ENCODE measurements at places on chromosomes 13 and 19. TPM values are rescaled to one million over a fixed set of nuclear protein-coding genes. Genes with fewer than 3 reads are reported as not detected.

DNA sequence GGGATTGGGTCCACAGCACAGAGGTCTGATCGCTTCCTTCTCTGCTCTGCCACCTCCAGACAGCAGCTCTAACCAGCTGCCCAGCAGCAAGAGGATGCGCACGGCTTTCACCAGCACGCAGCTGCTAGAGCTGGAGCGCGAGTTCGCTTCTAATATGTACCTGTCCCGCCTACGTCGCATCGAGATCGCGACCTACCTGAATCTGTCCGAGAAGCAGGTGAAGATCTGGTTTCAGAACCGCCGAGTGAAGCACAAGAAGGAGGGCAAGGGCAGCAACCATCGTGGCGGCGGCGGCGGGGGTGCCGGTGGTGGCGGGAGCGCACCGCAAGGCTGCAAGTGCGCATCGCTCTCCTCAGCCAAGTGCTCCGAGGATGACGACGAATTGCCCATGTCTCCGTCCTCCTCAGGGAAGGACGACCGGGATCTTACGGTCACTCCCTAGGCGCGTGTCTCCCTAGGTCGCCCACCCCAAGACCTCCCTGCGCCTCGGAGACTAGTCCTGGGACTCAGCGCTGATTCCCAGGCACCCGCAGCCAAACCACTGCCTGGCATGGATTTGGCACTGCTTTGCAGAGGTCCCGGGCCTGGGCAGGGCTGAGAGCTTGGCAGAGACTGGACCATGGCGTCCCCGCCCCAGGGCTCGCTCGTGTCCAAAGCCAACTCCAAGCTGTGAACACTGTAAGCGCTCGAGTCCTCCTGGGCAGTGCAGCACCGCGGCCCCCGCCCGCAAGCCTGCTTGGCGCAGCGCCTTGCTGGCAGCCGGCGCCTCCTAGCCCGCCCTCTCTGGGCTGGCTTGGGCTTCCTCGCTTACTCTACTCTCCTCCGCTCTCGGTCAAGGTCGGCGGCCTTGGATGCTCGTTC lies 1.5 kb downstream of the GSX1 start:
- no peak overlapping the region for H3K4me3 ChIP-seq
- peaks cover 77% of the 10 kb centered on the region for H3K27me3 ChIP-seq
- no peak overlapping the region for H3K27ac ChIP-seq
- DNase-seq = no peak
- peaks cover 5% of the 10 kb centered on the region for H3K36me3 ChIP-seq
- peaks cover 25% of the 10 kb centered on the region for H3K4me1 ChIP-seq

The EID2B gene
- total RNA-seq = 1.9 TPM

GRCh38 chr13:99005609-99006008 lies 27.7 kb upstream of the DOCK9 start:
- no peak for DNase-seq
- H3K27me3 ChIP-seq = no peaks in the 10 kb centered on the region
- H3K36me3 ChIP-seq = no peaks in the 10 kb centered on the region

- no peak for DNase-seq
- H3K27ac ChIP-seq = no peak overlapping the region
- no peaks in the 10 kb centered on the region for H3K36me3 ChIP-seq
- peak overlapping the region; percentile 83 for H3K4me3 ChIP-seq
- peaks cover 63% of the 10 kb centered on the region for H3K27me3 ChIP-seq
These were observed 421 bp upstream of the KLF5 start for GRCh38 chr13:73058432-73058735.

DNA sequence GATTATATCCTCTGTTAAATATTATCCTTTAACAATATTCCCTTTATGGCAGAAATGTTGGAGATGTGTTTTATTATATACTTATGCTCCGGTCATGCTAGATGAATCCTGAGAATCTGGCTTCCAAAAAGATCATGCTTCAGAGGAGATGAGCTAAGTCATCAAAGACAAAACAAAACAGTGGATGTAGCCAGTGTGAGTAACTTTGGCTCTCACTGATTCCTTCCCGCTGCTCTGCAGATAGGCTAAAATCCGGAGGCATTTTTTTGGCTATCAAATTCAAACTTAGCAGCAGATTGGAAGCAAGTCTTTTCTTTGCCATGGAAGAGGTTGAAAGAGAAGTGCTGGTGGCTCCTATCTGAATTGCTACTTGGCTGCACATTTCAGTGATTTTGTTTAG lies 295.9 kb downstream of the GPC6 start:
- DNase-seq = no peak
- no peak overlapping the region for H3K4me3 ChIP-seq
- H3K27ac ChIP-seq = no peak overlapping the region
- H3K36me3 ChIP-seq = no peaks in the 10 kb centered on the region
- H3K4me1 ChIP-seq = no peaks in the 10 kb centered on the region

The MTRF1 gene
- 28.3 TPM for total RNA-seq

- peaks cover 3% of the 10 kb centered on the region for H3K4me1 ChIP-seq
- no peak for DNase-seq
- H3K4me3 ChIP-seq = no peak overlapping the region
- no peak overlapping the region for H3K27ac ChIP-seq
- no peaks in the 10 kb centered on the region for H3K36me3 ChIP-seq
These were observed 60.7 kb downstream of the MCF2L start for GRCh38 chr13:113029487-113030258.

GRCh38 chr13:48562296-48563066 lies 29.6 kb upstream of the RCBTB2 start:
- peaks cover 44% of the 10 kb centered on the region for H3K4me1 ChIP-seq
- H3K27me3 ChIP-seq = peaks cover 8% of the 10 kb centered on the region
- DNase-seq = peak; percentile 82
- peaks cover 19% of the 10 kb centered on the region for H3K36me3 ChIP-seq

The SNAPC2 gene
- total RNA-seq = 48.6 TPM

DNA sequence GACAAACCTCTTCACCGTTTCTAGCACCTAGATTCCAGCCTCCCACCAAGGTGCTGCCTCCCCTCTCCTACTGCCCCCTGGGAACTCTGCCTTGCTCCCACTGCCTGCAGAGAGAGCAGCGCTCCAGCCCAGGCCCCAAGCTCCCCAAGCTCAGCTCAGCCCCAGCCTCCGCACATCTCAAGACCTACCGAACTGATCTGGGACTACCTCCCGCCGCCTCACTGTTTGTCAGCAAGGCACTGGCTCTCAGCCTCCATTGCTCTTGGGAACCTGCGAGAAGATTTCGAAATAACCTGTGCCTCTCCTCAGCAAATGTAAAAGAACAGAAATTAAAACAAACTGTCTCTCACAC lies 92.4 kb upstream of the GPR183 start:
- DNase-seq = no peak
- H3K27me3 ChIP-seq = peaks cover 9% of the 10 kb centered on the region
- peaks cover 17% of the 10 kb centered on the region for H3K36me3 ChIP-seq
- H3K27ac ChIP-seq = peak overlapping the region; percentile 48
- peak overlapping the region; percentile 26 for H3K4me3 ChIP-seq
- peaks cover 58% of the 10 kb centered on the region for H3K4me1 ChIP-seq

The ZNF878 gene
- 0.48 TPM for total RNA-seq

GRCh38 chr13:104008075-104008474 lies 941.9 kb upstream of the SLC10A2 start:
- no peak for DNase-seq
- H3K4me1 ChIP-seq = no peaks in the 10 kb centered on the region
- H3K27me3 ChIP-seq = no peaks in the 10 kb centered on the region
- H3K4me3 ChIP-seq = no peak overlapping the region
- no peaks in the 10 kb centered on the region for H3K36me3 ChIP-seq

The LHFPL6 gene
- total RNA-seq = 0.81 TPM

GRCh38 chr13:48201044-48201443 lies 32.0 kb upstream of the ITM2B start:
- H3K4me3 ChIP-seq = no peak overlapping the region
- no peak overlapping the region for H3K27ac ChIP-seq
- peaks cover 18% of the 10 kb centered on the region for H3K36me3 ChIP-seq
- H3K4me1 ChIP-seq = peaks cover 7% of the 10 kb centered on the region
- H3K27me3 ChIP-seq = peaks cover 27% of the 10 kb centered on the region

The SPACA4 gene
- total RNA-seq = not detected

The ERICH6B gene
- total RNA-seq = not detected

DNA sequence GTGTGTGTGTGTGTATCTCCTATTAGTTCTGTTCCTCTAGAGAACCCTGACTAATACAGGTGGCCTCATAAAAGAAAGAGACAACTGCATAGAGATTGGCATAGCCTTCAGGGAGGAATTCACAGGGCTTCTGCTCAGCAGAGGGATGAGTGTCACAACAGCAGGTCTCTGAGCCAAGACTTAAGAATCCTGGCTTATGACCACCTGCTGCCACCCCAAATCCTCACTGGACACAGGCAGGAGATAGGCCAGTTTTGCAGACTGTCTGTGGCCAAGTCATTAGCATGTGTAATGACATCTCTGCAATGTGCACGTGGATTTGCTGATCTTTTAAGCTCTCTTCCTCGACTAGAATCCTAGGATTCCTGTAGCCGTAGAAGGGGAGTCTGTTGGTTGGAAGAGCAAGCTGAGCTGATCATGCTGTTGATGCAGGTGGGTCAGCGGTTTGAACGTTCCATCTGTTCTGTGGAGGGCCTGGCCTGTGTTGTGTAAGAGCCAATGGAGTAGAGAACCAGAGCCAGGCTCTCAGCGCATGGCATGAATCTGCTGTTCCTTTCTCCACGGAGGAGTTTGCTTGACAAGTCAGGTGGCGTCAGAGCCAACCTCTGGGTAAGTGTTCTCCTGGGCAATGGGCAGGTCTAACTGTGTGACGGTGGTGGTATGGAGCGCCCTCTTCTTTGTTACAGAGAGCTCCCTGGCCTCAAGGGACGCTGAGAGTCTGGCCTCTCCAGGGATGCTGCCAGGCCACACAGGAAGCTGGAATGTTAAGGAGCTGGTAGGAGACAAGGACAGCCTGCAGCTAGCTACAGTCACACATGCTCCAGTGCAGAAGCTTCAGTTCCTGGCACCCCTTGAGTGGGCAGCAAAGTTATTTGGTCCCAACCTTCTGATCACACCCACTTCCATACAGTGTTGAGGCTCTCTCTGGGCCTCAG lies 503.1 kb downstream of the FOXO1 start:
- no peaks in the 10 kb centered on the region for H3K4me1 ChIP-seq
- no peak for DNase-seq
- H3K27me3 ChIP-seq = no peaks in the 10 kb centered on the region
- no peak overlapping the region for H3K27ac ChIP-seq
- no peak overlapping the region for H3K4me3 ChIP-seq
- H3K36me3 ChIP-seq = no peaks in the 10 kb centered on the region

- no peak overlapping the region for H3K27ac ChIP-seq
- H3K4me1 ChIP-seq = peaks cover 13% of the 10 kb centered on the region
- DNase-seq = no peak
- H3K36me3 ChIP-seq = no peaks in the 10 kb centered on the region
- no peaks in the 10 kb centered on the region for H3K27me3 ChIP-seq
These were observed 380.8 kb downstream of the KCNRG start for GRCh38 chr13:50396001-50396400.

The LILRB5 gene
- not detected for total RNA-seq

- peaks cover 8% of the 10 kb centered on the region for H3K4me1 ChIP-seq
- H3K27ac ChIP-seq = no peak overlapping the region
- H3K36me3 ChIP-seq = no peaks in the 10 kb centered on the region
- H3K27me3 ChIP-seq = peaks cover 2% of the 10 kb centered on the region
- H3K4me3 ChIP-seq = no peak overlapping the region
These were observed 6.9 kb upstream of the RETN start for GRCh38 chr19:7661744-7662538.

DNA sequence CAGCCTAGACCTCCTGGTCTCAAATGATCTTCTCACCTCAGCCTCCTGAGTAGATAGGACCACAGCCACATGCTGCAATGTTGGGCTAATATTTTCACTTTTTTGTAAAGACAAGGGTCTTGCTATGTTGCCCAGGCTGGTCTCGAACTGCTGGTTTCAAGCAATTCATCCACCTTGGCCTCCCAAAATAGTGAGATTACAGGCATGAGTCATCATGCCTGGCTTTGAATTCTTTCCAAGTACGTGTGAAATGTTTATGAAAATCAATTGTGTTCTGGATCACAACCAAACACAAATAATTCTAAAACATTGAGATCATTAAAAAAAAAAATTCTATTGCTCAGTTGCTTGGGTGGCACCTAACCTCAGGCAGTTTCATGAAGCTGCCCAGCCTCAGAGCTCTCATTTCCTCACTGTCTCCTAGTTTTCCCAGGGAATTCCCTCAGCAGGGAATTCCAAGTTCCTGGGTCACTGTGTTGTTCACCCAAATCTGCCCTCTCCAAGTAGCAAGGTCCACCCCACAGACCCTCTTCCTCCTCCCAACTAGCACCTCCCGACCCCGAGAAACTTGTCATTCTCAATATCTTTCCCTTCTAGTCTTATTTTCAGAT lies 44.8 kb downstream of the ING1 start:
- H3K27me3 ChIP-seq = peaks cover 17% of the 10 kb centered on the region
- H3K27ac ChIP-seq = no peak overlapping the region
- H3K36me3 ChIP-seq = no peaks in the 10 kb centered on the region
- no peak overlapping the region for H3K4me3 ChIP-seq
- no peaks in the 10 kb centered on the region for H3K4me1 ChIP-seq

GRCh38 chr13:78402708-78403400 lies 200.5 kb downstream of the POU4F1 start:
- H3K27me3 ChIP-seq = no peaks in the 10 kb centered on the region
- no peak overlapping the region for H3K27ac ChIP-seq
- no peak overlapping the region for H3K4me3 ChIP-seq
- H3K4me1 ChIP-seq = no peaks in the 10 kb centered on the region
- no peaks in the 10 kb centered on the region for H3K36me3 ChIP-seq

DNA sequence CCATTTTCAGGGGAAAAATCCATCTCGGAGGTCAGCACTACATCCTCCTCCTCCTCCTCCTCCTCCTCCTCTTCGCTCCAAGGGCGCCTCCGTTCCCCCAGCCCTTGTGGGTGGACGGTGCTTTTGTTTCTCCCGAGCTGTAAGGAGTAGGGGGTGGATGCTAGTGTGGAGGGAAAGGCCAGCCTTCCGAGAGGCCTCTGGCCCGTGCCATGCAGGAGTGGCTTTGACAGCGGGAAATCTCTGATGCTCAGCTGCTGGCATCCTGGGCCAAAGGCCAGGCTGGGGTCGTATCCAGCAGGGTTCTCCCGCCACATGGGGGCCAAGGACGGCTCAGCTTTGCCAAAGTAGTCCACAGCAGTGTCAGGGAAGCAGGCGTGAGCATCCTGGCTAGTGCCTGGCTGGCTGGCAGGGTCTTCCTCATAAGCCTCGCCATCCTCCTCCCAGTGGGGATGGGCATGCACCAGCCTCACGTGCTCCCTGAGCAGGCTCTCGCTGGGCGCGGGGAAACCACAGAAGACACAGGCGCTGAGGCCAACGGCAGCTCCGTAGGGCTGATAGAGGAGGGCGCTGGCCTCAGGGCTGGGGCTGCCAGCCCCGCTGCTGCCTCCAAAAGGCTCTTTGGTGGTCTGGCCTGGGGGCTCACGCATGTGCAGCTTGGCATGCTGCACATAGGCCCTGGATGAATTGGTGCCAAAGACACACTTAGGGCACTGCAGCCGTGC lies 10.5 kb downstream of the WIZ start:
- H3K4me1 ChIP-seq = peaks cover 4% of the 10 kb centered on the region
- H3K27ac ChIP-seq = no peak overlapping the region
- no peaks in the 10 kb centered on the region for H3K36me3 ChIP-seq

The OR7D2 gene
- not detected for total RNA-seq

DNA sequence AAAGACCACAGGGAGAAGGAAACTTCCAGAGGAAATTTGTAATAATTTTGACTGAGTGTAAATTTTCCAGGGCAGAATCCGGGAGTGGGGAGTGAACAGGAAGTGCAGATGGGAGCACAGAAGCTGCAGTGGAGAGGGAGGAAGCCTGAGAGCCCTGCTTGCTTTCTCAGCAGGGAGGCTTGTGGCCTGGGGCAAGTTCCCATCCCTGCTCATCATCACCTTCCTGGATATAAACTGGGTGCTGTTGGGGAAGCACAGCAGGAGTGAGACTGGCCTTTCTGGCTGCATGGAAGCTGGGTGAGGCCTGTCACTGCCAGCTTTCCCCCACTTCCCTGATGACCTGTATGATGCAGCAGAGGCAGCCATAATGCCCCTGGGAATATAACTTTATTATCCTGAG lies 532.9 kb downstream of the SLITRK6 start:
- no peak overlapping the region for H3K27ac ChIP-seq
- no peaks in the 10 kb centered on the region for H3K36me3 ChIP-seq
- DNase-seq = no peak
- no peaks in the 10 kb centered on the region for H3K4me1 ChIP-seq
